Activated T-cell treated with anti-CD3 and anti-CD28 coated beads for 4 hours (primary cell): ENCODE measurements at places on chromosomes 11 and 22.

GRCh38 chr11:17650127-17650911 is 69.1 kb upstream of the MYOD1 start:
- no peak for DNase-seq

- no peak for DNase-seq
Measured at GRCh38 chr11:76214186-76214585, 7.9 kb upstream of the WNT11 start.

DNA sequence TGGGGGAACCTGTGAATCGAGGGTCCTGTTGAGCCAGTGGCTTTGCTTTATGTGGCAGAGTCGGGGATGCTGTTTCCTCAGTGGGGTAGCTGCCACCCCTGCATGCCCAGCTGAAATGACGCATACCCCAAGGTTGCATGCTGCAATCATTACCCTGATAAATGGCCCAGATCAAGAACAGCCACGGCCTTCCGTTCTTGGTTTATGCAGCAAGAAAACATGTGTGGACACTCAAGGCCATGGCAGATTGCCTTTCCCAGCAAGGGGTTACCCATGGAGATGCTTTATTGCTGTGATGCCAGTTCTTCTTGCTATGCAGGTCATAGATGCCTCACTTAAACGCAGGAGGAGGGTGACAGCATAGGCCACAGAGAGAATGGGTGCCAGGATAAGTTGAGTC is 14.3 kb upstream of the SREBF2 start:
- no peak for DNase-seq

GRCh38 chr22:41300661-41301060 is 664 bp upstream of the ZC3H7B start:
- no peak for DNase-seq

GRCh38 chr11:76671237-76671592 is 668 bp upstream of the LRRC32 start:
- DNase-seq, result no peak

GRCh38 chr11:75500742-75501141 is 25.0 kb downstream of the GDPD5 start:
- DNase-seq, result no peak

- DNase-seq, result no peak
Measured at GRCh38 chr11:35131886-35132285, 7.1 kb upstream of the CD44 start.

DNA sequence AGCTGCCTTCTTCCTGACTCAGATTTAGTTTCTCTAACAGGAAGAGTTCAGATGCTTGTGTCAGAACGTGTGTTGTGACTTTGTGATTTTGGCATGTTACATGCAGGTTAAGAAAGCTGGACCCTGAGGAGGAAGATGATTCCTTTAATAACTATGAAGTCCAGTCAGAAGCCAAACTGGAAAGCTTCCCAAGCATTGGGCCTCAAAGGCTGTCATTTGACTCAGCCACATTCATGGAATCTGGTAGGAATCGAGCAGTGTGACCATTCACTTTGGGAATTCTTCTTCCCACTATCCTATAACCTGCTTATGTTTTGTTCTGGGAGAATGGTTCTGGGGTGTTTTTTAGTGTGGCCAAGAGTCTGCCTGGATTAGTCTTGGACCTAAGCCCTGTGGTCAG is 48.0 kb downstream of the CABIN1 start:
- no peak for DNase-seq
